ENCODE measurements at places on chromosomes 12 and 14.

- DNase-seq = no peak
These were observed 10.9 kb upstream of the IL22 start for GRCh38 chr12:68264158-68264855.

GRCh38 chr12:13956060-13956590 is 25.3 kb downstream of the GRIN2B start:
- no peak for DNase-seq

DNA sequence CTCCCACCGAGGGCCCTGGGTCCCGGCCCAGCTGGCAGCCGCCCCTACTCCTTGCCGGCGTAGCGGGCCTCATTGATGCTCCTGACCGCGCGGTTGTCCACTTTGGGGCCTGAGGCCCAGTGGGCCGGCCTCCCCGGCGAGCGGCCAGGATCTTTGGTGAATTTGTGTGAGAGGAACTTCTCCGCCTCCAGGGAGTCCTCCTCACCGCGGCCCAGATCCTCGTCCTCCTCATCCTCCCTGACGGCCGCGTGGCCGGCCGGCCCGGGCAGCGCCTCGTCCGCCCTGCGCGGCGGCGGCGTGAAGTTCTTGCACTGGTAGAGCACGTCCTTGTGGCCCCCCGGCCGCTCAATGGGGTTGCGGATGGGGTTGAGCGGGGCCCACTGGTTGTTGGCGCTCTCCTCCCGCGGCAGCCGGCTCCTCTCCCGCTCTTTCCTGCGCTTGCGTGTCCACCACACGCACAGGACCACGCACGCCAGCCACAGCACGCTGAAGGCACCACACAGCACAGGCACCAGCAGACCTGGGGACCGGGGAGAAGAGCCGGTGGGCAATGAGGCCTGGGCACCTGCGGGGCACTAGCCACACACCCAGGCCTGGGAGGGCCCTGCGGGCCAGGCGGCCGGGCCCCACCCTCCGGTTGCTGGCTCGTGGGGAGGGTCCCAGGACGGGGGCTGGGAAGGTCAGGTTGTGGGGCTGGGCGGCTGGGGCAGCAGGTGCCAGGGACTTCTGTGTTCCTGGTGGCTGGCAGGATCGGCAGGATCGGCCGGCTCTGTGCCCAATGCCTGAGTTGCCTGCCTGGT is 25.7 kb downstream of the JAG2 start:
- no peak for DNase-seq

GRCh38 chr12:23098517-23098916 is 473.5 kb downstream of the ETNK1 start:
- DNase-seq = no peak

DNA sequence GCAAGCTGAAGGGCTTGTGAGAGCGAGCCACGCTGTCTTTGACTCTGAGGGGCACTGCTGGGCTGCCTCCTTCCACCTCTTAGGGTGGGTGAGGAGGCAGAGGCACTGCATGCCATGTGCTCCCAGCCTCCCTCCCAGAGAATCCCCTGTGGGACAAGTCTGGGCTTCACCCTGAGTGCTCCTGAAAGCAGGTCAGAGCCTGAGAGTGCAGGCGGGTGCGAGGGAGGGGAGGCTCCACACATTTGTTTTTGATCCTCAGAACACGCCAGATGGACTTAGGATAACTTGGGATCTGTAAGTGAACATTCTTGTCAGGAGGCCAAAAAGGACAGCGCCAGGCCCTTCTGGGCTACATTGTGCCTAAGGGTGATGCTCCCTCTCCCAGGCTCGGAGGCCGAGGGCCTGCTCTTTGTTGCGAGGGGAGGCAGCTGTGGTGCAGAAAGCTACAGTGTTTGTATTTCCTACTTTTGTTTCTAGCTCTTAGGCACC is 155.4 kb downstream of the TMX1 start:
- peak; percentile 6 for DNase-seq

DNA sequence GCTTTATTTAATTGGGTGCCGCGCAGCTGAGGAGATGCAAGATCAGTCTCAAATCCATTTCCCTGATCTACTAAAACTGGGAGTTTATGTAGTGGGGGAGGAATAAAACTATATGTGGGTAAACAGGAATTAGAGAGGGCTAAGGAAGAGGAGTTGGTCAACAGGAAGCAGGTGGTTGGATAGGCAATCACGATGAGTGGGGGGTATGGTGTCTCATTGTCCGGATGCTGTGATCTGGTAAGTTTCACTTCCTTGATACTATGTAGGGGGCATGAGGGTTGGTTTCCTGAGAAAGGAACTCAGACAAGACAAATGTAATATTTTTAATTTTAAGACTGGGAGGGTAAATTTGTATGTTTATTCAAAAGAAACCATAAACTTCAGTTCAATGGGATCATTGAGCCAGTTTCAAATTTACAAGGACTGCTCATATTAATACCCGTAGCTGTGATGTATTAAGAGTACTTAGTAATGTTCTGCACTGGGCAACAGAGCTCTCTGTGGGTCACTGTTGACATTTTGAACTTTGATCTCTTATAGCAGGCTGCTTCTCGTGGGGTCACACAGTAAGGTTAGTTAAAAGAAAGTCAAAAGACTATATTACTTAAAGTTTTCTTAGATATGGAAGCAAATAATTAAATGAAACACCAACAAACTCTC is 786.2 kb upstream of the FBXO33 start:
- no peak for DNase-seq

- DNase-seq = no peak
These were observed 8.7 kb downstream of the HOMEZ start for GRCh38 chr14:23277189-23277588.

DNA sequence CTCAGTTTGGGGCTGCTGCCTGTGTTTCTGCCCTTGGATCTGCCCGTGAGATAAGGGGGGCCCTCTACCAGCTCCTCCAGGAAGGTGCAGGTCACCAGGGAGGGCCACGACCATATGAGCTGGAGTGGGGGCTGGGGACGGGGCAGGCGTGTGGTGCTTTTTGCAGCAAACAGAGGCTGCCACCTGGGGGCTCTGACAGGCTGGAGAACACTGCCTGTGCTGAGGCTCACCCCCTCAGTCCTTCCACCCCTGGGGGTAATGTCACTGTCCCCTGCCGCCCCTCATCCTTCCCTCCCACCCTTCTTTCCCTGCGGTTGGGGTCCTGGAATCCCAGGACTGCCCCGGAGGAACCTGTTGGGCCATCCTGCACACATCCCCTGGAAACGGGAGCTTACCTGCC is 3.2 kb downstream of the PLD4 start:
- no peak for DNase-seq

- no peak for DNase-seq
These were observed 42.4 kb downstream of the TMEM30B start for GRCh38 chr14:61238611-61239245.

DNA sequence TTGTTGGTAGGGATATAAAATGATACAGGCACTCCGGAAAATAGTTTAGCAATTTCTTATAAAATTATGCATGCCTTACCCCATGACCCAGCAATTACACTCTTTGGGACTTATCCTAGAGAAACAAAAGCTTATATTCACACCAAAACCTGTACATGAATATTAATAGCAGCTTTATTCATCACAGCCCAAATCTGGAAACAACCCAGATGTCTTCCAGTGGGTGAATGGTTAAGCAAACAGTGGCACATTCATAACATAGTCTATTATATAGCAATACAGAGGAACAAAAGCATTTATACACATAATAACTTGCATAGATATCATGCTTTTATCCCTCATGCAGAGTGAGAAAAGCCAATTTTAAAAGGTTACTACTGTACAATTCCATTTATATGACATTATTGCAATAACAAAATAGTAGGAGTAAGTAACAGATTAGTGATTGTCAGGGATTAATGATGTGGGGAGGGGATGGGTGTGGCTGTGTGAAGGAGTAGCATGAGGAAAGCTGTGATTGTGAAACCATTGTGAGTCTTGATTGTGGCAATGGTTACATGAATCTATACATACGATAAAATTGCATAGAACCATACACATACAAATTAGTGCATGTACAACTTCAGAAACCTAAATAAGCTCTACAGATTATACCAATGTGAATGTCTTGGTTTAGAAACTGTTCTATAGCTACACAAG is 363.1 kb upstream of the OR4E1 start:
- DNase-seq = no peak

GRCh38 chr12:95205685-95206084 is 11.6 kb downstream of the FGD6 start:
- peak; percentile 56 for DNase-seq

GRCh38 chr12:123150275-123150743 is 581 bp downstream of the PITPNM2 start:
- DNase-seq = no peak

- DNase-seq = peak; percentile 6
These were observed 180.7 kb upstream of the SLC38A2 start for GRCh38 chr12:46553266-46553665.

GRCh38 chr12:105813201-105813600 is 325.6 kb downstream of the NUAK1 start:
- DNase-seq = no peak

DNA sequence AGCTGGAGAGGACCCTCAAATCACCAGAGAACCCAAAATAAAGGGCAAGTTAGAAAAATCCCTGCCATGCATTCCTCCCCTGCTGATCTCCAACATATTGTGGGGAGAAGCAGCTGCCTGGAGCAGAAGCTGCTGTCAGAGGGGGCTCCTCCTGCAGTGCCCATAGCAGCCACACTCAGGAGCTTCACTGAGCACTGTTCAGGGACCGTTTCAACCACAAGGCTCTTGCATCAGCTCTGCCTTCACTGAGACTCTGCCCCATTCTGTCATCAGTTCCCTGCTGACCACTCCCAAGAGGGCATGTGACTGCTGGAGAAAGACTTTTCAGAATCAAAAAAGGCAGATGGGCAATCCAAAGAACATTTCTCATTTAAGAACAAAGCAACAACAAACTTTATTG is 392.7 kb downstream of the GALC start:
- no peak for DNase-seq

DNA sequence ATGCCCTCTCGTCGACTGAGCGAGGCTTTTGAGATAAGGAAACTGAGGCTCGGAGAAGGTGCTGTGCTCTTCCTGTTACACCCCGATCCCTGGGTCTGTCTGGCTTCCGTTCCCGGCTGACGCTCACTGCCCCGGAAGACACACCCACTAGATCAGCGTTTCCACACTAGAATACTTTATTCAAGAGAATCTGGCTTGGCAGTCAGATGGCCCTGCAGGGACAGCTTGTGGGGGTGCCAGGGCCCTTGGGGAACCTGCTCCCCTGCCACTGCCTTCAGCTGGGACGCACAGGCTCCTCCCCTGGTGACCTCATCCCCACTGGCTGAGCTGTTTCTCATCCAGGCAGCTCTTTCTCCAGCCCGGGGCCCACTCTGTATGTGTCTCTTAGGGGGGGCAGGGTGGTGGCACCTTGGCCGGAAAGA is 13.7 kb downstream of the PGF start:
- DNase-seq = peak; percentile 83

- DNase-seq = no peak
These were observed 70.3 kb downstream of the TBX5 start for GRCh38 chr12:114335607-114336006.

DNA sequence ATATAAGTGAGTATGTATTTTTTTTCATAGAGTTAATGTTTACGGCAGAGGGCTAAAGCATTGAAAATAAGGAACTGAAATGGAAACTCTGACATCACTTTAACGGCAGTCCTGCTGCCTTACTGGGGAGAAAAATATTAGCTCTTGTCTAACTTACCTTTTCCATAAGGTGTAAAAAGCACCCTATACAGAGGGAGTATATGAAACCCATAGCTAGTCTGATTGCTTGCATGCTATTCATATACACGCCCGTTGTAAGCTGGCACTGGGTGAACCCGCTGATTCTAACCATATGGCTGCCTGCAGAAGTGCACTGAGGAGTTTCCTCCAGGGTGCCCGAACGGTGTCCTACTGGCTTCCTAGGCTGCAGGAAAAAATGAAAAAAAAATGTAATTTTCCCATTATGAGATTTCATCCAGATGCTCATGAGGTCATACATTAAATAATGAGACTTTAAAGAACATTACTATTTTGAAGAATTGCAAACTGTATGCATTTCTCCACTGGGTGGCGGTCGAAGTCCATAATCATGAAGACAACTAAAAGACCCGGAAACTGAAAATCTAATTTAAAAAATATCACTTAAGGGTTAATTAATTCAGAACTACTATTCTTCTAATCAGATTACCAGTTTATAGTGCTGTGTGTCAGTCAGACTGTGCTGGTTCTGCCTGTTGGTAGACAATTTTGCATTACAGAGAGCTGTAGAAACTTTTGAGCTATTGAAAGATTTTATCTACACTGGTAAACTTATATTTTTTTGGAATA is 144.7 kb downstream of the ALX1 start:
- no peak for DNase-seq

DNA sequence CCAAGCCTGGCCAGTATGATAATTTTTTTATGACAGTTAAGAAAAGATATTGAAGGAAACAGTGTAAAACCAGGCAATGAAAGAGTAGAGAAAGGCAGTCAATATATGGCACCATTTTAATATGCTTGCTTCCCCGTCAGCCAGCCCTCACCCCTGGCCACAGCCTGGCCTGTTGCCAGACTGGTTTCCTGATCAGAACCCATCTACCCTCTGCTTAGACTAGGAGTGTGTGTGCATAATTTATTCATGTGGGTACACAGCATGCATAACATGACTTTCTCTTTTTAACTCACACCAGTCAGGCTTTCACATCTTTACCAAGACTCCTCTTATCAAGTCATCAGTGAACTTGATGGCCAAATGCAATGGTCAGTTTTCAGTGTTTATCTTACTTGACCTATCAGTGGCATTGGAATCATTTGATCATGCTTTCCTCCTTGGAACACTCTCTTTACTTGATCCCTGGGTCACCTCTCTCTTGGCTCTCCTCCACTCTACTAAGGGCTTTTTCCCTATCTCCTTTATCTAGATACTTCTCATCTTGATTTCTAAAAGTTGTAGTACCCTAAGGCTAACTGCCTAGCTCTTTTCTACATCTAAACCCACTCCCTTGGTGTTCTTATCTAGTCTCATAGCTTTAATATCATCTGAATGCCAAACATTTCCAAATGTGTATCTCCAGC is 10.0 kb upstream of the GPR19 start:
- no peak for DNase-seq

- peak; percentile 82 for DNase-seq
These were observed 35.4 kb upstream of the RNASE3 start for GRCh38 chr14:20855652-20856291.

GRCh38 chr14:25111061-25111601 is 61.2 kb upstream of the STXBP6 start:
- DNase-seq = no peak

DNA sequence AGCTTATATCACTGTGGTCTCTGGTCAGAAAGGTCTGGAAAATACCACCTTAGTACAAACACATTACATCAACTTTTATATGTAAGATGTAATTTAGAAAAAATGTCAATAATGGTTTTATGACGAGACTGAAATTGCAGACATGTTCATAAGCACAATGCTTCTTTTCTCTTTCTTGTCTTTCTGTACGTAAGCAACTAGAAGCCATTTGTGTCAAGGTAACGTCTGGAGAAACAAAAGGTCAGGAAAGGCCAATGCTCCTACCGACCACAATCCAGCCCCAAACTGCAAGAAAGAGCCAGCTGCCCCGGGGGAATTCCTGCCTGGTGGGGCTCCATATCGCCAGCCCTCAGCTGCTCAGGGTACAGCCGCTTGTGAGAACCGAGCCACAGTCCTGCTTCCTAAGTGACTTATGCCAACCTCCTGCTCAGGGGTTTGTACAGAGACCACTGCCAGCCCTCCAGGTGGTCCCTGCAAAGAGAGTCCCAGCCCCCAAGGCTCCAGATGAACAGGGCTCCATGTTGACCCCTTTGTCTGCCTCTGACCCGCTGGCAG is 6.3 kb downstream of the ZNF839 start:
- no peak for DNase-seq

- no peak for DNase-seq
These were observed 174.7 kb upstream of the HIF1A start for GRCh38 chr14:61520576-61520975.

Measured in putamen (tissue), 1 donor.